Aorta (tissue), 5 donors: ENCODE measurements at places on chromosomes 4 and X. TPM values are rescaled to one million over a fixed set of nuclear protein-coding genes. Genes with fewer than 3 reads are reported as not detected.

DNA sequence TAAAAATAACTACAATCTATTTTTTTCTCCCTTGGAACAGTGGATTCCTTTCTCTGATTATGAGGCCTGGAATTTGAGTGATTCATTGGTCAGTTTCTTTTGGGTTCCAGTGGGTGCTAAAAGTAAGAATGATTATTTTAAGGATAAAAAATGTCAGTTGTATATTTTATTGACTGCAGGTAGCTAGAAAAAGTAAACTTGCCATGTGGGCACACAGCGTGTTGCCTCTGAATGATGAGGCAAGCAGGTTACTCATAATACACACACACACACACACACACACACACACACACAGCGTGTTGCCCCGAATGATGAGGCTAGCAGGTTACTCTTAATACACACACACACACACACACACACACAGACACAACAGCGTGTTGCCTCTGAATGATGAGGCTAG is 13.8 kb downstream of the GALNT7 start:
- no peak overlapping the region for H3K4me3 ChIP-seq
- H3K36me3 ChIP-seq, result no peaks in the 10 kb centered on the region
- no peaks in the 10 kb centered on the region for H3K27me3 ChIP-seq
- no peak for DNase-seq
- H3K4me1 ChIP-seq, result peaks cover 2% of the 10 kb centered on the region

CXCL6 gene
- total RNA-seq, result not detected

DCAF12L2 gene
- total RNA-seq, result 0.27 TPM

KDR gene
- total RNA-seq, result 18.8 TPM

DNA sequence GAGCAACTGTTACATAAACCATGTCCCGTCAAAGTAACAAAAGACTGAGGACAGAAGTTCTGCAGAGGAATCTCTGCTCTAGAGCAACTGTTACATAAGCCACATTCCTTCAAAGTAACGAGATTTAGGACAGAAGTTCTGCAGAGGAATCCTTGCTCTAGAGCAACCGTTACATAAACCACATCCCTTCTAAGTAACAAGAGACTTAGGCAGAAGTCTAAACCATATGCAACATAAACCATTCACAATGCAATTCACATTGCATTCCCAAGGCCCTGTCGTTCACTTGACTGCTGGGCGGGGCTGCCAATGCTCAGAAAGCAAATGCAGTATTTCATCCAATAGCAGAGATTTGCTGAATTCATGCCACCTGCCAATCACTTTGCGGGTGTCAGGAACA is 124.4 kb upstream of the PUDP start:
- no peak overlapping the region for H3K4me3 ChIP-seq
- no peak overlapping the region for H3K27ac ChIP-seq
- H3K4me1 ChIP-seq, result no peaks in the 10 kb centered on the region
- DNase-seq, result no peak
- H3K27me3 ChIP-seq, result no peaks in the 10 kb centered on the region
- H3K36me3 ChIP-seq, result no peaks in the 10 kb centered on the region

DNA sequence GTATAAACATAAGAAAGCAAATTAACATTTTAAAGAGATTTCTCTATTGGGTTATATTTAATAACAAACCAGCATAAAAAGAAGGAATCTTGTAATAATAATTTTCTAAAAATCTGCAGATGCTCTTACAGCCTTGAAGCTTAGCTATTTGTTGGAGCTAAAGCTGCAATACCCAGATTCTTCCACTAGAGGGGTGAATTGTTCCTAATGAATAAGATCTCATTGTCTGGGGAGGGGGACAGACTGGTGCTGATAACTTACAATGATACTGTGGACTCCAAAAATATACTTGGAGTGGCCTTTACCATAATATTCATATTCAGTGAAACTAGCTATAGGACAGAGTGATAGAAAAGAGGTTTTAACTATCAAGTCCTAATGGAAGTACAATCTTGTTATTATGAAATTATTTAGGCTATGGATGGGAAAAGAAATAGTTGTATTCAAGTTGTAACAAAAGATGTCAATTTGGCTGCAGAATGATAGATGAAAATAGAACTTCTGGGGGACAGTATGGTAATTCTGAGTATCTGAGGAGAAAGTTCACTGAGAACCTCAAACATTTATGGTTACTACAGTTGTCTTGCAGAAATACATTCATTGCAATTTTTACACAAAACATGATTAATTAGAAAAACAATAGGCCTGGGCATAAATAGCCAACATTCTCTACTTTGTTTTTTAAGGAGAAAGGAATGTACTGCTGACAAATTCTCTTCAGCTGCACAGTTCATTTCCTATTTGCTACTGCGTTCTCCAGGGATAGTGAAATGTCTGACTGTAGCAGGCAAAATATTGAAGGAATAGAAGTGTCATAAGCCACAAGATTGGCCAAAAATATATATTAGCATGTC is 443.3 kb downstream of the GBA3 start:
- no peak for DNase-seq
- H3K36me3 ChIP-seq, result no peaks in the 10 kb centered on the region
- H3K4me1 ChIP-seq, result no peaks in the 10 kb centered on the region
- no peak overlapping the region for H3K4me3 ChIP-seq

GRCh38 chrX:31233941-31234496 is 162.2 kb upstream of the FTHL17 start:
- DNase-seq, result no peak
- H3K4me1 ChIP-seq, result no peaks in the 10 kb centered on the region
- no peaks in the 10 kb centered on the region for H3K36me3 ChIP-seq
- no peak overlapping the region for H3K4me3 ChIP-seq
- no peaks in the 10 kb centered on the region for H3K27me3 ChIP-seq

- H3K27me3 ChIP-seq, result no peaks in the 10 kb centered on the region
- no peaks in the 10 kb centered on the region for H3K4me1 ChIP-seq
- H3K4me3 ChIP-seq, result no peak overlapping the region
- DNase-seq, result no peak
Measured at GRCh38 chr4:26503427-26503826, 13.1 kb upstream of the CCKAR start.

SNX25 gene
- 36.2 TPM for total RNA-seq

DNA sequence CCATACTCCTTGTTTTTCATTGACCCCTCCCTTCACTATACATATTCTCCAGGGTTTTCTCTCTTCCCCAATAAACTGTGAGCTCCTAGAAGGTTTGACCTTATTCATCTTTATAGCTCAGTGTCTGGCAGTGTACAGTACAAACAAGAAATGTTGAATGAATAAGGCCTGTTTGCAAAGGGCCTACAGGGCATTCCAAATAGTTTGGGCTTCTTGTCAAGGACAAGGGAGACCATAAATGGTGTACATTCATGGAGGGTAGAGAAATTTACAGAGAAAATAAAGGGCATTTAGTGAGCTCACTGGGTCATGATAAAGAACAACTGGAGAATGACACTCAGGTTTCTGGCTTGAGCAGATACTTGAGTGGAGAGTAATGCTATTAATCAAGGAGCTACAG is 47.5 kb upstream of the EIF1AX start:
- no peaks in the 10 kb centered on the region for H3K4me1 ChIP-seq
- H3K27ac ChIP-seq, result no peak overlapping the region
- H3K4me3 ChIP-seq, result no peak overlapping the region
- no peaks in the 10 kb centered on the region for H3K36me3 ChIP-seq
- no peak for DNase-seq

GRCh38 chrX:2928191-2928582 is 952 bp downstream of the ARSD start:
- H3K36me3 ChIP-seq, result no peaks in the 10 kb centered on the region
- no peaks in the 10 kb centered on the region for H3K4me1 ChIP-seq
- peak overlapping the region; percentile 17 for H3K27ac ChIP-seq
- H3K4me3 ChIP-seq, result peak overlapping the region; percentile 68
- no peaks in the 10 kb centered on the region for H3K27me3 ChIP-seq
- peak; percentile 83 for DNase-seq

SHOX gene
- not detected for total RNA-seq

GRCh38 chr4:24117975-24118374 is 228.1 kb upstream of the PPARGC1A start:
- H3K36me3 ChIP-seq, result no peaks in the 10 kb centered on the region
- H3K27ac ChIP-seq, result no peak overlapping the region
- no peak for DNase-seq
- no peaks in the 10 kb centered on the region for H3K27me3 ChIP-seq
- H3K4me3 ChIP-seq, result no peak overlapping the region

GRCh38 chrX:136954930-136955329 is 74.4 kb upstream of the RBMX start:
- no peak overlapping the region for H3K4me3 ChIP-seq
- DNase-seq, result no peak
- H3K27me3 ChIP-seq, result no peaks in the 10 kb centered on the region

PARM1 gene
- 48.5 TPM for total RNA-seq

CFI gene
- 64.5 TPM for total RNA-seq

GRCh38 chrX:102339312-102340298 is 92.6 kb downstream of the NXF2 start:
- no peaks in the 10 kb centered on the region for H3K27me3 ChIP-seq
- no peaks in the 10 kb centered on the region for H3K4me1 ChIP-seq
- no peak overlapping the region for H3K4me3 ChIP-seq
- H3K36me3 ChIP-seq, result no peaks in the 10 kb centered on the region
- peak; percentile 38 for DNase-seq

APELA gene
- not detected for total RNA-seq

ZNF732 gene
- total RNA-seq, result 0.16 TPM

GRCh38 chrX:22689290-22689689 is 310.5 kb upstream of the DDX53 start:
- H3K27ac ChIP-seq, result no peak overlapping the region
- H3K4me3 ChIP-seq, result no peak overlapping the region
- no peak for DNase-seq
- peaks cover 1% of the 10 kb centered on the region for H3K4me1 ChIP-seq

GRCh38 chrX:40273356-40274050 is 175.7 kb upstream of the BCOR start:
- H3K27me3 ChIP-seq, result no peaks in the 10 kb centered on the region
- H3K4me3 ChIP-seq, result no peak overlapping the region
- H3K27ac ChIP-seq, result no peak overlapping the region
- no peak for DNase-seq
- H3K36me3 ChIP-seq, result no peaks in the 10 kb centered on the region

RELL1 gene
- 42.5 TPM for total RNA-seq

- no peaks in the 10 kb centered on the region for H3K27me3 ChIP-seq
- no peak overlapping the region for H3K4me3 ChIP-seq
- H3K4me1 ChIP-seq, result no peaks in the 10 kb centered on the region
- no peak for DNase-seq
- H3K27ac ChIP-seq, result no peak overlapping the region
Measured at GRCh38 chr4:44479731-44480130, 31.1 kb upstream of the KCTD8 start.

DNA sequence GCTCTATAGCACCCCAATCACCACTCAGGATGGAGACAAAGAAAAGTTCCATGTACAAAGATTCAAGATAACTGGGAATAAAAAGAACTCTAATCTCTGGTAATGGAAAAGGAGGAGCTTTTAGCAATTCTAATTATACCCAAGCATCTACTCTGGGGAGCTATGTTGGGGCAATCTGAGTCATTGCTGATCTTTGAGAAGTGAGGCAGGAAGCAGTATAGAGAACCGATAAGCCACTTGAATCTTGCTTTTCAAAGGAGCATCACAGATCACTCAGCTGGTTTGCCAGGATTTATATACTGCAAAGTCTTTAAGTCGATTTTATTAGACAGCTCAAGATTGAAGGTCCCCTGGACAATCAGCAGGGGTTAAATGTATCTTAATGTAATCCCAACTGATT is 220.0 kb downstream of the ENOX2 start:
- no peak overlapping the region for H3K4me3 ChIP-seq
- H3K27ac ChIP-seq, result peak overlapping the region; percentile 75
- no peaks in the 10 kb centered on the region for H3K36me3 ChIP-seq
- no peak for DNase-seq
- peaks cover 1% of the 10 kb centered on the region for H3K4me1 ChIP-seq
- H3K27me3 ChIP-seq, result no peaks in the 10 kb centered on the region

TCEAL2 gene
- 21.4 TPM for total RNA-seq

DNA sequence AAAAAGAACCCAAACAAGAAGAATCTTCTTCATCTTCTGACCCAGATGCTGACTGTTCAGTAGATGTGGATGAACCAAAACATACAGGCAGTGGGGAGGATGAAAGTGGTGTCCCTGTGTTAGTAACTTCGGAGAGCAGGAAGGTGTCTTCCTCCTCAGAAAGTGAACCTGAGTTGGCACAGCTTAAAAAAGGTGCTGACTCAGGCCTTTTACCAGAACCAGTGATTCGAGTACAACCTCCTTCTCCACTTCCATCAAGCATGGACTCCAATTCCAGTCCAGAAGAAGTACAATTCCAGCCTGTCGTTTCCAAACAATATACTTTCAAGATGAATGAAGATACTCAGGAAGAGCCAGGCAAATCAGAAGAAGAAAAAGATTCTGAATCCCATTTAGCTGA is 307.0 kb downstream of the ANK2 start:
- no peak overlapping the region for H3K4me3 ChIP-seq
- H3K4me1 ChIP-seq, result no peaks in the 10 kb centered on the region
- H3K27me3 ChIP-seq, result no peaks in the 10 kb centered on the region
- DNase-seq, result no peak

GRCh38 chrX:23822841-23823240 is 39.9 kb downstream of the SAT1 start:
- H3K36me3 ChIP-seq, result no peaks in the 10 kb centered on the region
- H3K4me1 ChIP-seq, result no peaks in the 10 kb centered on the region
- H3K4me3 ChIP-seq, result no peak overlapping the region
- H3K27ac ChIP-seq, result no peak overlapping the region
- H3K27me3 ChIP-seq, result no peaks in the 10 kb centered on the region
- no peak for DNase-seq

- peak overlapping the region; percentile 35 for H3K4me3 ChIP-seq
- H3K27ac ChIP-seq, result no peak overlapping the region
- H3K36me3 ChIP-seq, result no peaks in the 10 kb centered on the region
- no peaks in the 10 kb centered on the region for H3K4me1 ChIP-seq
- no peaks in the 10 kb centered on the region for H3K27me3 ChIP-seq
- peak; percentile 57 for DNase-seq
Measured at GRCh38 chr4:127622921-127623796, 9.6 kb upstream of the INTU start.

DNA sequence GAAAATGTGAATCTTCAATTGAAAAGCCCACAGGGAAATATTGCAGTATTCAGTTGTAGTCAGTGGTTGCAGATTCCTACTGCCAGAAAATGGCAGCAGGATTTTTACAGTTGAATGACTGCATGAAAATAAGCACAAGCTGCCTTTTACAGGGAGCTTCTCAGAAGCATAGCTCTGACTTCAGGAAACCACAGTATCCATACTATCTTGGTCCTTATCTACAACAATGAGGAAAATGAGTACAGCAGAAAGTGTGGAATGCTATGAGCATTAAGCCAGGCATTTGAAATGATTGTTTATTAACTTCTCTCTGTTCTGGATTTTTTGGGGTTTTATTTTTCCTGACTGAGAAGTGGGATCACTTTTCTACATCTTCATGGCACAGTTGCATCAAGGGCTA is 34.6 kb upstream of the PRRG1 start:
- no peak for DNase-seq
- no peak overlapping the region for H3K4me3 ChIP-seq
- H3K36me3 ChIP-seq, result no peaks in the 10 kb centered on the region
- no peaks in the 10 kb centered on the region for H3K4me1 ChIP-seq
- no peaks in the 10 kb centered on the region for H3K27me3 ChIP-seq
- H3K27ac ChIP-seq, result no peak overlapping the region

- DNase-seq, result no peak
- no peaks in the 10 kb centered on the region for H3K27me3 ChIP-seq
- H3K4me1 ChIP-seq, result no peaks in the 10 kb centered on the region
Measured at GRCh38 chr4:123043013-123043412, 120.6 kb upstream of the NUDT6 start.
